ENCODE measurements at places on chromosomes 12 and 14.
A peak's percentile ranks its signal among the peaks of the same experiment; 100 is the strongest.

GRCh38 chr12:94165138-94165537 lies 16.8 kb downstream of the PLXNC1 start:
- no peak for DNase-seq

DNA sequence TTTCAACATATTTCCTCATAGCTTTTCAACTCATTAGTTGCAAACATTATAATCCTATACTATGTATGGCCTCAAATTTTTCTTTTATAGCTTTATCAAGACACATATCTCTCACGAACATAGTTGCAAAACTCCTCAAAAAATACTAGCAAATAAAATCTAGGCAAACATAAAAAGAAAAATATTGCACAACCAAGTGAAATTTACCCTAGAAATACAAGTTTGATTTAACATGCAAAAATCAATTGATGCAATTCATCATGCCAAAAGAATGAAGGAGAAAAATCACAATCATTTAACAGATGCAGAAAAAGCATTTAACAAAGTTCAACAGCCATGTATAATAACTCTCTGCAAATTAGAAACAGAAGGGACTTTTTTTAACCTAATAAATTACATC lies 33.3 kb upstream of the KCNH5 start:
- DNase-seq = no peak

- DNase-seq = peak; percentile 70
Measured at GRCh38 chr14:74978416-74978947, 23.1 kb upstream of the PGF start.

- DNase-seq = no peak
Measured at GRCh38 chr12:96879301-96879700, 27.8 kb upstream of the NEDD1 start.

DNA sequence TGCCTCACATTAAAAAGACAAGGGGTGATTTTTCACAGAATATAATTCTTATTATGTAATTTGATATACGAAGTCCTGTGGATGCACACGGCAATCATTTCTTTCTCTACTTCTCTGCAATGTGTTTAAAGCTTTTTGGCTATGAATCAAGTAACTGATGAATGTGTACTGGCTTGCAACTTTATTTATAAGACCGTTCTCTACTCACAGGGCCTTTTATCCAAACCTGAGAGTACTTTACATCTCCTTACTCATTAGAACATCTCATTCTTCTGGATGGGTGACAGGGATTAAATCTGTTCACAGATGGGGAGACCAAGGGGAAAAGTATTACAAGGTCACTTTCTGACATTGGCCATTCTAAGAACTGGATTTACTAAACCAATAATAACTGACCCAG lies 215.8 kb upstream of the DIO2 start:
- no peak for DNase-seq

GRCh38 chr12:52395761-52396434 lies 10.2 kb downstream of the KRT82 start:
- DNase-seq = no peak

- no peak for DNase-seq
Measured at GRCh38 chr12:1523046-1523445, 71.3 kb downstream of the FBXL14 start.

DNA sequence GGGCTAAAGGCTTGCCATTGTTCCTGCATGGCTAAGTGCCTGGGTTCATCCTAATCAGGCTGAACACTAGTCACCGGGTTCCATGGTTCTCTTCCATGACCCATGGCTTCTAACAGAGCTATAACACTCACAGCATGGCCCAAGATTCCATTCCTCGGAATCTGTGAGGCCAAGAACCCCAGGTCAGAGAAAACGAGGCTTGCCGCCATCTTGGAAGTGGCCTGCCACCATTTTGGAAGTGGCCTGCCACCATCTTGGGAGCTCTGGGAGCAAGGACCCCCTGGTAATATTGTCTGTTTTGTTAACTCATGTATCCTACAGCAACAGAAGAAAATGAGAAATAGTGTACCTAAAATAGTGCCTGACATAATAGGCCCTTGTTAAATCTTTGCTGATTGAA lies 92.7 kb downstream of the ADAMTS20 start:
- DNase-seq = no peak

GRCh38 chr14:61564618-61565091 lies 130.7 kb upstream of the HIF1A start:
- DNase-seq = peak; percentile 90

DNA sequence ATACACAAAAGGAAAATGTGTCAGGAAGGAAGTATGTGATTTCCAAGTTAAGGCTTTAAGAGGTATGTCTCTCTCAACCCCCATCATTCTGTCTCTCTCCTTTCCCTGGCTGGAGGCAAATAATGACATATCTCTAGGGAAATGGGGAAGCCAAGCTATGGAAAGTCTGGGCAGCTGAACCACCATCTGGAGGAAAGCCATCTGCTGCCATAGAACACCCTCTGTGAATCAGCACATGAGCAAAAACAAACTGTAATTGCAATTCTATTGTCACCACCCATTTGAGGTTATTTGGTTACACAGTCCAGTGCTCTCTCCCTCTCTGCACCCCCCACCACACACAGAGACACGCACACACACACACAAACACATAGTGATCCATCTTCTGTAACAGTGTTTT lies 766.2 kb downstream of the FLRT2 start:
- no peak for DNase-seq

DNA sequence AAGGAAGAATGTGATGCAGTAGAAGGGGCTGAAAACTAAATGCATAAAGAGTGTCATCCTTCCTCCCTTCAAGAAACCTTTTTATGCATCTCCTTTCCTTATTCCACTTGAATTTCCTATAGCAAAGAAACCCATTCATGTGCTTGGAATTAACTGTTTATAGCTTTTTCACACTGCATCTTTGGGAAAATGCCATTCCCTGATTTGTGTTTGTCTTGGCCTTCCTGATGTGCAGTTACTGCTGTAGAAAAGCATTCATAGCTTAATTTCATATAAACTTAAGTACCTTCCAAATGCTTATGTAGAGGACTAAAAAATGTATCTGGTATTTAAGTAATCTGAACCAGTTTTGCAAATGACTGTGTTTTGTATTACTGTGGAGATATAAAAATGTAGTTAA lies 61.8 kb downstream of the SDR9C7 start:
- DNase-seq = no peak

DNA sequence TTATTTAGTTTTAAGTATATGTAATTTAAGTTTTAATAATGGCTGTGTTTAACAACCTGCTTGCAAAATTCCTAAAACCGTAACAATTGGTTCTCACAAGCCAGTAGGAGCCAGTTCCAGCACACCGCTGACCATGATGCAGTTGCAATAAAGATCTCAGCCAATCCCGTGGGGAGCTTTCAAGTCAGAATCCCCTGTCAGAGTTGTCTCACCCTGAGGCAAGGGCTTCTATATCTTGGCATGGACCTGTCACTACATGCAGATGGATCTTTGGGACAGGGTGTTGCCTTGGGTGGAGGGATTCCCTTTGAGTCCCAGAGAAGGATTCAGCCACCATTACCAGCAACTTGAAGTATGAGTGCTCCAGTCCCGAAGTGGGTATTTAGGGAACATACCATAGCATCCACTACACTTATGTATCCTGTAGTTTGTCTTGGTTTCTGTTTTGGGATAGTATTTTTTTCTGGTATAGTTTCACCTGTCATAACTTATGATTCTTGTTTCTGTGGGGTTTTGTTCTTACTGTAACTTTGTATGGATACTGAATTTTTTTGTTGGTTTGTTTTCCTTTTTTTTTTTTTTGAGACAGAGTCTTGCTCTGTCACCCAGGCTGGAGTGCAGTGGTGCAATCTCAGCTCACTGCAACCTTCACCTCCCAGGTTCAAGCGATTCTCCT lies 30.1 kb upstream of the LIMA1 start:
- DNase-seq = no peak

- no peak for DNase-seq
Measured at GRCh38 chr12:23617749-23618148, 331.7 kb downstream of the SOX5 start.

DNA sequence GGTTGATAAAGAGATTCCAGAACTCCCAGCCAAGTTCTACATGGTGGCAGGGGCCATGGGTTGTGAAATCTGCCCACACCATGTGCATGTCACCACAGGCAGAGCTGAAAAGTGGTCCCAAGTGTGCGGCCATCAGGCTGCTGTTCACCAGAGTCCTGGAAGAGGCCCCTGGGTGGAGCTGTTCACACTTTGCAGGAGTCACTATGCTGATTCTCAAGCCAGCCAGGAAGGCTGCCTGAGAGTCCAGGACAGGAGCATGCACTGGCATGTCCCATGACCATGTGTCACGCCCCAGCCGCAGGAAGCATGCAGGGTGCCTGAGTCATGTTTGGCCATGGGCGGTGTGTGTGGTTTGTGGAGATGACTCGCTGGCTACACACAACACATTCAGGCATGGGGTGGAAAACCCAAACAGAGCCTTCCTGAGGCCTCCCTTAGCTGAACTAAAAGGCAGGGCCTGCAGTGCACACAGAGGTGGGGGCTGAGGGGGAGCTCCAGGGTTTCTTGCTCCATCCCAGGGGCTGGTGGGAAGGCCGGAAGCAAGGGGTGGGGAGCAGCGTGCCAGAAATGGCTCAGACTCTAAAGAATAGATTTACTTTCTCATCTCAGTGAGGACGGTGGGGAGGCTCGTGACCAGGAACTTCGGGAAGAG lies 19.4 kb downstream of the ABCB9 start:
- DNase-seq = peak; percentile 100

GRCh38 chr14:102203382-102203781 lies 63.7 kb downstream of the WDR20 start:
- DNase-seq = no peak

DNA sequence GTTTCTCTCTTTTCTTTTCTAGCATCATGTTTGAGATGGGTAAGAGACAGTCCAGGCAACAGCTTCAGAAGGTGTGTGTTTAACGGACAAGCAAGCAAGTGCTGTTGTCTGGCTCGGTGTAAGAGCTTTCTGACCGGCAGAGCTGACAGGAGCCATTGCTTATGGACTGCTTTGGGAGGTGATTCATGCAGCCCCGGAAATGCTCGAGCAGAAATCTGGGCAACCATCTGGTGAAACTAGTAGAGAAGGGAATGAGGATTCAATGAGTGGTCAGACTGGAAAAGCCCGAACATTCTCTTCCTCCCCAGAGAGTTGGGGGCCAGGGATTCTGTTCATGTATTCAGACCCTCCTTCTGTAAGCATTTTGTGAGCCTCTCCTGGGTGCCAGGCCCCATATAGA lies 24.4 kb downstream of the TUNAR start:
- peak; percentile 70 for DNase-seq

DNA sequence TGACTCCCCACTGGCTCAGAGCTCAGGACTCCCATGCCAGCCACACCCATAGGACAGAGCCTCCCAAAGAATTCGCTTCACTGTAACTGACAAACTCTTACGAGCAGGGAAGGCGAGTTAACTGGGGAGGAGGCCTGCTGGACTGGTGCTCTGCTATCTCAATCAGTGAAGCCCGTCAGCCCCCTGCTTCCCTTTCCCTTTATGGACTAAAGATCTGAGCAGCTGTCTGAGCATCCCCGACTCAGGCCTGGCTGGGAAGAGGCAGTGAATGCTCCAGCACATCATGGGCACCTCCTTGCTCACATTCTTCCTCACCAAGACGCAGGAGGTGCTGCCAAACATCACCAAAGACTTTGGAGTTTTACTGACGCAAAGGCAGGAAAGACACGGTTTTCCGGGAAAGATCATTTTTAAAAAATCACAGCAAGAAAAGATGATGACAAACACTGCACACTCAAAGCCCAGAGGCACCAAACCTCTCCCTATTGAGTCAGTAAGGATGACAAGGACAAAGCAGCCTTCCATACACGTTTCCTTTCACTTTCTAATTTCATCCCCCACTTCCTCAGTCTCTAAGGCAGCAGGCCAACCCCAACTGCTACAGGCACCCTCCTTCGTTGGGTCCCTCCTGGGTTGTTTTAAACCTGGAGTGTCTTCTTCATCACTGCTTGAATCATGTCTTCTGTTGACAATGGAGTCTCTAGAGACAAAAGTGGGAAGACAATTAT lies 45.0 kb upstream of the P2RX7 start:
- peak; percentile 8 for DNase-seq

GRCh38 chr12:91695964-91696363 lies 449.7 kb downstream of the BTG1 start:
- no peak for DNase-seq

GRCh38 chr14:94380225-94381148 lies 7.9 kb downstream of the SERPINA1 start:
- no peak for DNase-seq
